Activated CD4-positive, alpha-beta T cell treated with anti-CD3 and anti-CD28 coated beads for 1 hour (primary cell): ENCODE measurements at places on chromosomes 11 and 22.

DNA sequence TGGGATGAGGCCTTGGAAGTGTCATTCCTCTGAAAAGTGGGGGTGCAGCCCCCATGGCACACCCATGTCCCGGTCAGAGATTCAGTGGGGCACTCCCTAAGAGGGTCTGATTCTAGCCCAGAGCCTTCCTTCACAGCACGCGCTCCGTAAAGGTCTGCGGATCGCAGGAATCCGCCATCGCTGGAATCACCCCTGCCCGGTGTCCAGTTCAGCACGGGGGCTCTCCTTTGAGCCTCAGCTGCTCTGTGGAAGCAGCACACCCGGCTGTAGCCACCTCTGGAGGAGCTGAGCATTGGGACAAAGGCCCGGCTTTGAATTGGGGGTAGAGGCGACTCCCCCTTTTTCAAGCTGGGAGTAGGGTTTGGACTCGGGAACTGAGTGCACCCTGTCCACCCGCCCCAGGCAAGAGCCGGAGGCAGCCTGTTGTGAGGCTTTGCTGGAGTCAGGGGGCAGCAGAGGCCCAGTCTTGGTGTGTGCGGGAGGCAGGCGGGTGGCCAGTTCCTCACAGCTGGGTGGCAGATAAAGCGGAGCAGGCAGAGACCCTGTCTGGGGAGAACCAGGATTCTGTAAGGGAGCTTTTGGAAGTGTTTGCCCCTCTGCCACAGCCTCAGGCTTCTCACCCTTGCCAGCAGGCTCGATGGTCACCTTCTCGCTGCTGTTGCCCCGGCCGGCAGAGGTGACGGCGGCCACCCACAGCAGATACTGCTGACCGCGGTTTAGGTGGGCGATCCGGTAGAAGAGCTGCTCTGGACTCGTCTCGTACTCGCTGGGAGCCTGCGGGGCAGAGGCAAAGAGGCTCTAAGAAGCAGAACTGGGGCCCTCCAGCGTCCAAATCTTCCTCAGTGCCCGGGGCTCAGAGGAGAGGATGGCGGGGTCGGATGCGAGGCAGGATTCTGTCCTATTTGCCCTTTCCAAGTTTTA is 115.9 kb downstream of the CEP164 start:
- DNase-seq = no peak

- no peak for DNase-seq
Measured at GRCh38 chr11:64185175-64185692, 737 bp upstream of the STIP1 start.

DNA sequence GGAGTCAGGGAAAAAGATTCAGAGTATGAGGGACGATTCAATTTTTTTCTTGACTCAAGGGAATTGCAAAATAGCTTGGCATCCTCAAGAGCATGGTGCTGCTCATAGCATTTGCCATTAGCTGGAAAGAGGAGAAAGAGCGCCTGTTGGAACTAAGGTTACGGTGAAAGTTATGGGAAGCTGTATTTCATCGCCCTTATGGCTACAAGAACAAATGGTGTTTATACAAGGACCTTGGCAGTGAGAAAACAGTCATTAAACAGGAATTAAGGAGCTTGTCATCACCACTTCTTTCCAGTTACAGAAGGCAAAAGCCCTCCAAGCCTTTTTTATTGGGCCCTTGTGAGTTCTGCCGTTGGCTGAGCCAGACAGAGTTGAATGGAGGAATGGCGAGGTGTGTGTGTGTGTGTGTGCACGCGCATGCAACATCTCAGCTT is 74.2 kb downstream of the ALX4 start:
- no peak for DNase-seq

DNA sequence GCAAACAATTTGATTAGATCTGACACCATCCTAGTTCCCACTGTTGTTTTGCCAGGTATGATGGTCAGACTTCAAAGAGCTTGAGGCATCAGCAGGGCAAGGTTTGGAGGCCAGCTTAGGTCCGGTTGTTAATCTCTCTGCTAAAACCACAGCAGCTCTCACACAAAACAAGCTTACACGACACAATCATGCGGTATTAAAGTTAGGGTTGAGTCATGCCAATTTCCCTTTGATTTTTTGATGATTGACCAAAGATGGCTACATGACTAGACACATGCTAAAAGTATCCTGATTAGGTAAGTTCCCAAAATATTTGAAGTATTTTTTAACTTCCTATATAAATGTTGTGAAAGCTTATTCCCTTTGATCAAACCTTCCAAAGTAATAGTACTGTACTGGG is 145.9 kb downstream of the ELP4 start:
- no peak for DNase-seq

DNA sequence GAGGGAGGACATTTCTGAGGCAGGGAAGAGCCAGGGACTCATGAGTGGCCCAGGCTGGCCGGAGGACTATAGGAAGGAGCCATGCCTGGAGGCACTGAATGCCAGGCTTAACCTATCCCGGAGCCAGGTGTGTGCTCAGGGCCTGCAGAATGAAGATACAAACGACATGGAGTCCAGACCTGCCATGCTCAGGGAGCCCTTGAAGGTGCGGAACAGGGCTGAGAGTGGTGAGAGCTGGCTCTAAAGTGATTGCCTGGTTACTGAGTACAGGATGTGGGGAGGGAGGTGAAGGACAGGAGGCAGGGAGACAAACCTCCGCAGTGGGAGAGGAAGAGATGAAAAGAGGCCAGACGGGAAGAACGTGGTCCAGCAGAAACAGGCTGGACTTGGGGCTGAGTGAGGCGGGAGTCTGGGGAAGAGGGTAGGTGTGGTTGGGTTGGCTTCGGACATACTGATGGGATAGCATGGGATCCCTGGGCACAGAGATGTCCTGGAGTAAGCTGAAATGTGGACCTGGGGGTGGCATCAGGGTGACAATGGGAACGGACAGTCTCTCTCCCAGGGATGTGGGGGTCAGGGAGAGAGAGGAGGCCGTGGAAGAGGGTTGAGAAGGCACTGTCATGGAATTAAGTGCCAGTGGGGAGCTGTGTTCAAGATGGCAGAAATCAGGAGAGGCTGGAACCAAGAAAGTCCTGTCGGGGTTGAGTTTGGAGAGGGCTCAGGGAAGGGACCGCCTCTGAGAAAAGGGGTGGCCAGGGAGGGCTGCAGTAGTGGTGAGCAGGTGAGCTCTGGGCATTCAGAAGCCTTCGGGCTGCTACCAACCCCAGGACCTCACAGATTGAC is 1.5 kb upstream of the ANKRD13D start:
- DNase-seq = no peak

DNA sequence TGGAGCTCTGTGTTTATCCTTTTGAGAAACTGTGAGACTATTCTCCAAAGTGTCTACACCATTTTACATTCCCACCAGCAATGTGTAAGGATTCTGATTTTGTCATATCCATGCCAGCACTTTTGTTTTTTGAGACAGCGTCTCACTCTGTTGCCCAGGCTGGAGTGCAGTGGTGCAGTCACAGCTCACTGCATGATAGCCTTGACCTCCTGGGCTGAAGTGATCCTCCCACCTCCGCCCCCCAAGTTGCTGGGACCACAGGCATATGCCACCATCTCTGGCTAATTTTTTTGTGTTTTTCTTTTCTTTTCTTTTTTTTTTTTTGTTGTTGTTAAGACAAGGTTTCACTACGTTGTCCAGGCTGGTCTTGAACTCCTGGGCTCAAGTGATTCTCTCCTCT is 35.3 kb downstream of the PPP6R3 start:
- DNase-seq = no peak

- no peak for DNase-seq
Measured at GRCh38 chr22:30195245-30196140, 51.1 kb downstream of the LIF start.

GRCh38 chr22:48356731-48357130 is 1470.9 kb downstream of the BRD1 start:
- no peak for DNase-seq

DNA sequence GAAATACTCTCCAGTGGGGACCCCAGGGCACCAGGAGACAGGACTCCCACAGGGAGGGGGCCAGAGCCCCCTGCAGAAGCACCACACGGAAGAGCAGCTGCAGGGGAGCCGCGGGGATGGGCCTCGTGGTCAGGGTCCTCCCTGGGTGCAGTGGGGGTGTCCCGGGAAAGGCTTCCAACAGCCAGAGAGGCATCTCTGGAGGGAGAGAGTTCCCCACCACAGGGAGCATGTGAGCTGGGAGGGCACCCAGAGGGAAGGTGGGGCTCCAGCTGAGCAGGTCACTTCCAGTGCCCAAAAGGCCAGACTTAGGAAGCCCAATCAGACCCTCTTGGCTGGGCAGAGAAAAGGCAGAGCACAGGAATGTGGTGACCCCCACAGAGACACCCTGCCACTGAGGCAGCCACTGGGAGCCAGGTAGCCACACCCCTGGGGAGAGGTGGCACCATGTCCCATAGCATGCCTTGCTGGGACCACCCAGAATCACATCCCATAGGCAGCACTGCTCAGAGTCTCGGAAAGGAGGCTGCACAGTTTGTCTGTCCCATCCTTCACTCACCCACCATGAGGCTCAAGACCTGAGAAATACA is 49.9 kb upstream of the LMO1 start:
- DNase-seq = no peak

GRCh38 chr11:108985236-108985944 is 320.5 kb downstream of the DDX10 start:
- no peak for DNase-seq

DNA sequence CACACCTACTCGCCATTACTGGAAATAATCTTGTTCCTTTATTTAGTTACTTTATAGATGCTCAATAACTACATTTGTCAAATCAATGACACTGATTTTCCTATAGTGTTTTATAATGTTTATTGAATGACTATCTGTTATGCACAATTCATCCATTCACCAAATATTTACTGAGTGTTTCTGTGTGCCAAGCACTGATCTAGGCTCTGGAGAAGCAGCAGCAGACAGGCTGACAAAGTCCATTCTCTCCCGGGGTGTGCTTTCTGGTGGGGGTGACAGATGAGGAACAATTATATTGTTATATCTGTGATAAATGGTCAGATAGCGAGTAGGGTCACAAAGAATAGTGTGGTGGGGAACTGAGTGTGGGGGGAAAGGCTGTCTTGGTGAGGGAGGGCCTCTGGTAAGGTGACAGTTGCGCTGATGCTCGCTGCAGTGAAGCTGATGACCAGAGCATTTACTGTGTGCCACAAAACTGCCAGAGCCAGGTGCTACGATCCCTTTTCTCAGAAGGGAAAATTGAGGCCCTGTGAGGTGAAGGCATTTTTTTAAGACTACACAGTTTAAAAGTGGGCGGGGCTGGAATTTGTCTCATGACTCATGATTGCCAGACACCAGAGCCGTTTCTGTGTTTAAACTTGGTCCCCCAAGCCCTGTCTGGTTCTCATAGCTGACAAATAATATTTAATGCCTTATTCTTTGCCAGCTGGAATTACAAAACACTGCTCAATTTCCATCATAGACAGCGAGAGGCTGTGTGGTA is 10.2 kb downstream of the PACS1 start:
- peak; percentile 63 for DNase-seq

- peak; percentile 21 for DNase-seq
Measured at GRCh38 chr11:68212421-68213134, 518 bp downstream of the KMT5B start.

- no peak for DNase-seq
Measured at GRCh38 chr11:29786092-29786491, 230.7 kb downstream of the KCNA4 start.

DNA sequence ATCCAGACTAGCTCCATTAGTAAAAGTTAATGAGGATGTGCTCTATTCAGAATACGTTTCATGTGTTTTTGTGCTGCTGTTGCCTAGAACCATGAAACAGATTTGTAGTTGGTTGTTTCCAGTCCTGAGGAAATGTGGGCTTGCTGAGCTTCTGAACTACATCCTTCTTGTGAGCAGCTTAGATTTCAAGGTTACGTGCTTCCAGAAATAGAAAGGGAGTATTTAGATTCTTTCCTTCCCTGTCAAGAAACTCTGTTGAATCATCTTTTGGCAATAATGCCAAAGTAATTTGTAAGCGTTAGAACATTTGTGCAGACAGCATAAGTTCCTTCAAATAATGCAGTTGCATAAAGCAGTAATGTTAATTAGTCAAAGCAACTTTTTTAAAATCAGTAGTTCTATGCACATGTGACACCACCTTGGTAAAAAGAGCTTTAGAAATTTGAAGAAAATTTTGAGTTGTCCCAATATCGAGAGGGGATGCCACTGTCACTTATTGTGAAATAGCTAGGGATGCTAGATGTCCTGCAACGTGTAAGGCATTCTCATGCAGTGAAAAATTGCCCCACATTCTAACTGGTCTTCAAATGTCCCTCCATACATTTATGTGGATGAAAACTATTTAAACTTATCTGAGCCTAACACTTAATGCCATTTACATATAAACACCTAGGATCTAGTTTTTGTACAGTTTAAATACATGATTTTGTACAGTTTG is 169.6 kb downstream of the ETS1 start:
- no peak for DNase-seq

DNA sequence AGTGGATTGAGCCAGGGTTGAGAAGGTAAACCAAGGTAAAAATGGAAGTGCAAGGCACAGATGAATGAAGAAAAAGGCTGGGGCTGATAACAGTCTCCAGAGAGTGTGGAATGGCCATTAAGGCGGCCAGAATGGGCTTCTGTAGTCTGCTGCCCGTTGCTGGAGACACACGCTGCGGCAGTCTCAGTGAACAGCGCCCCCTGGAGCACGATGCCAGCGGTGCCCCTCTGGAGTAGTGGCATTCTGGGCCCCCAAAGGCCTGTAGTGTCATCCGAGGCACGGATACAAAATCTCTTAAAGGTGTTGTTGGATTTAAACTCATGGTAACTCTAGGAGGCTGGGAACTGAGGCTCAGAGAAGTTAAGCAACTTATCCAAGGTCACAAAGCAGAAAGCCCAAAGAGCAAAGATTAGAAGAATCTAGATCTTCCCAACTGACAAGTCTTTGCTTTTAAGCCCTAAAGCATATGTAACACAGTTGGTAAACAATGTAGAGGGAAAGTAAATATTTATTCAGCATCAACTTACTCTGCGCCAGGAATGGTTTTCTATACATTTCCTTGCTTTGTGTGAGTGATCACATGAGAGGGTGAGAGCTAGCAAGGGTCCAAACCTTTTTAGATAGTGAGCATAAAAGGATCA is 18.2 kb downstream of the KCNJ1 start:
- DNase-seq = peak; percentile 37

GRCh38 chr11:36233204-36233603 is 56.0 kb downstream of the COMMD9 start:
- DNase-seq = no peak

DNA sequence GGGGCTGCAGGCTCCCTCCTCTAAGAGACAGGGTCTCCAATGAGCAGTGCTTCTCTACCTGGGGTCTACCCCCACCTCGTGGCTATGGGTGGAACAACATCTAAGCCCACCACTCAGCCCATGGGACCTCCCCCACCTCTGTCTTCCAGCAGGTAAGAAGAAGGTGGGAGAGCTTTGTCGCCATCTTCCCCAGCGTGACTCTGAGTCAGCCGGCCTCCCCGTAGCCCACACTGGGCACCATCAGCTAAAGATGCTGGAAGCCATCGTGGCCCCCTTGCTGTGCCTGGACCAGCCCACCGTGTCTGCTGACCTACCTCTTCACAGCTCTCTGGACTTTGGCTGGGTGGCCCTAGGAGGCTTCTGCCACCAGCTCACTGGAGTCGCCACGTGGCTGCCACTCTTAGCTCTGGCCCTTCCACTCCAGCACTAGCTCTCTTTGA is 944 bp downstream of the C11orf86 start:
- DNase-seq = no peak

- DNase-seq = no peak
Measured at GRCh38 chr22:24564376-24565058, 8.7 kb downstream of the SNRPD3 start.

- DNase-seq = no peak
Measured at GRCh38 chr22:47419239-47419638, 656.8 kb downstream of the TBC1D22A start.

- no peak for DNase-seq
Measured at GRCh38 chr22:49240472-49240871, 587.2 kb downstream of the BRD1 start.
